ENCODE measurements at places on chromosomes 3 and 15.

GRCh38 chr3:186617036-186617946 lies 4.4 kb downstream of the AHSG start:
- DNase-seq = peak; percentile 88

GRCh38 chr3:72065236-72065635 lies 280.3 kb upstream of the PROK2 start:
- no peak for DNase-seq

- no peak for DNase-seq
These were observed 156.9 kb upstream of the RASGRP1 start for GRCh38 chr15:38721568-38721945.

GRCh38 chr15:30872341-30872748 lies 31.4 kb upstream of the FAN1 start:
- peak; percentile 5 for DNase-seq

GRCh38 chr3:52473026-52473425 lies 17.6 kb downstream of the NISCH start:
- DNase-seq = no peak

DNA sequence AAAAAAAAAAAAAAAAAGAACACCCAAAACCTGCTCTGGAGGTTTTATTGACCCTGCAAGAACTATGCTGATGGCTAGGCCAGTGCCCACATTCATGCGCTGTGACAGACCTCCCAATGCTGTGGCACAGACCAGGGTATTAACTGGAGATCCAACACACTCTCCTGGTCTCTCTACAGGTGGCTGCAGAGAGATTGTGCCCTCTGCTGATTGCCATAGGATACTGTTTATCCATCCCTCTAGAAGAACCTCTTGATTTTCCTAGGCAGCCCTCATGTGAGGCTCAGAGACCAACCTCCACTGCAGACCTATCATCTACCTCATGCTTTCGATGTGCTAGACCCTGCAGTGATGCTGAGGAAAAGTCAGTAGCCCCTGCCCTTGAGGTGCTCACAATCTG lies 125.5 kb upstream of the TRIM42 start:
- DNase-seq = no peak

DNA sequence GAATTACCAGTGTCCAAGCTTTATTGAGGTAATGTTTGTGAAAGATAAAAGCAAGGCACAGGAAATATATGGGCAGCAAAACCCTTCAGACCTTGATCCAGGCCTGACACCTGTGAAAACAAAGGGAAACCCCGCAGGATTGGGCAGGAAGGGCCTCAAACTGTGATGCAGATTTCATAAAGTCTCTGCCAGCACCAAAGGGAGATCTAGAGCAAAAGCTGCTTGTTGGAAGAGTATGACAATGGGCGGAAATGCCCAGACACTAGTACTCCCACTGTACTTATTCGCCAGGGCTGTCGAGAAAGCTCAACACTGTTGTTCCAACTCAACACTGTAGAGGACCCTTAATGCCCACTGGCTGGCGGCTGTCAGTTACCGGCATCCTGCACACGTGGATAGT lies 207.9 kb downstream of the CD47 start:
- DNase-seq = no peak

GRCh38 chr3:86921971-86922680 lies 68.8 kb downstream of the VGLL3 start:
- DNase-seq = no peak

- DNase-seq = no peak
These were observed 11.8 kb downstream of the CAPN3 start for GRCh38 chr15:42371096-42371495.

GRCh38 chr3:12948891-12949711 lies 107.7 kb upstream of the RPL32 start:
- DNase-seq = peak; percentile 61

DNA sequence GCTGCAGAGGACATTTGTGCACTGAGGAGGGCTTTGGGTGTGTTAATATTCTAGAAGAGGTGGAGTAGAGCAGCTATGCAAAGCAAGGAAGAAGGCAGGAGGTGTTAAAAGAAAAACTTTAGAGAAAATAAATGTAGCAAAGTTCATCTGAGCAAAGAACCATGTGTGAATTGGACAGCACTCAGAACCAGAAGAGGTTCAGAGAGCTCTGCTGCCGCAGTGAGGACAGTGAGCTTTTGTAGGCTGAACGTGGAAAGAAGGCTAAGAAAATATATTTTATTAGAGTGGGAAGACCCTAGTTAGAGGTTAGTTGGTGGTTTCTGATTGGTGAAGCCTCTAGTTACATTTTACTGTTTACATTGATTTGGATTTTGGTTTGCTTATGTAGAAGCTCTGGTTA lies 50.7 kb downstream of the ST6GAL1 start:
- DNase-seq = no peak

DNA sequence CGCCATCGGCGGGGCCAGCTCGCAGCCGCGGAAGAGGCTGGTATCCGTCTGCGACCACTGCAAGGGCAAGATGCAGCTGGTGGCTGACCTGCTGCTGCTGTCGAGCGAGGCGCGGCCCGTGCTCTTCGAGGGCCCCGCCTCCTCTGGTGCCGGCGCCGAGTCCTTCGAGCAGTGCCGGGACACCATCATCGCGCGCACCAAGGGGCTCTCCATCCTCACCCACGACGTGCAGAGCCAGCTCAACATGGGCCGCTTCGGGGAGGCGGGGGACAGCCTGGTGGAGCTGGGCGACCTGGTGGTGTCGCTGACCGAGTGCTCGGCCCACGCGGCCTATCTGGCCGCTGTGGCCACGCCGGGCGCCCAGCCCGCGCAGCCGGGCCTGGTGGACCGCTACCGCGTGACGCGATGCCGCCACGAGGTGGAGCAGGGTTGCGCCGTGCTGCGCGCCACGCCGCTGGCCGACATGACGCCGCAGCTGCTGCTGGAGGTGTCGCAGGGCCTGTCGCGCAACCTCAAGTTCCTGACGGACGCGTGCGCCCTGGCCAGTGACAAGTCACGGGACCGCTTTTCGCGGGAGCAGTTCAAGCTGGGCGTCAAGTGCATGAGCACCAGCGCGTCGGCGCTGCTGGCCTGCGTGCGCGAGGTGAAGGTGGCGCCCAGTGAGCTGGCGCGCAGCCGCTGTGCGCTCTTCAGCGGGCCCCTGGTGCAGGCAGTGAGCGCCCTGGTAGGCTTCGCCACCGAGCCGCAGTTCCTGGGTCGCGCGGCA lies 1.8 kb downstream of the TLNRD1 start:
- DNase-seq = peak; percentile 21

- DNase-seq = no peak
These were observed 32.3 kb upstream of the CCR2 start for GRCh38 chr3:46321461-46322104.

Measured in stimulated activated naive CD8-positive, alpha-beta T cell treated with anti-CD3 and anti-CD28 coated beads, Interleukin-15, Interleukin-2, amounts not matched to agents 100 U/mL and 50 U/mL, for 24 hours (primary cell).